ENCODE measurements at places on chromosomes 16 and 17.

DNA sequence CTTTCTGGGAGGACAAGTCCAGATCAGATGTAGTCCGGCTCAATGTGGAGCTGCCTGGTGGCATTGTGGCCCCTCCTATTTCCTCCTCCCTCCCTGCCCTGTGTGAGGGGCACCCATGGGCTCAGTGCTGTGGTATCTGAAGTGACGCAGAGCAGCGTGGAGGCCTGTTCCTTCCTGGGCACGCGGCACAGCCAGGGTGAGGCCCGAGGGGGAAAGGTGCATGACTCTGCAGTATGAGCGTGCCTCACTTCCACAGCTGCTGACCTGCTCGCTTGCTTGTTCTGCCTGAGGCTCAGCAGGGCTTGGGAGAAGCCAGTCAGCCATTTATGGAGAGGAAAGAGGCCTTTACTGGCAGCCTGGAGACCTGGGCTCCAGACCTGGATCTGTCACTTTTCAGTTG, 11.7 kb downstream of the TMEM238L start:
- DNase-seq: no peak

- no peak for DNase-seq
These were observed 38.7 kb upstream of the DHX8 start for GRCh38 chr17:43445009-43445589.

GRCh38 chr17:828761-829160, 46.6 kb downstream of the MRM3 start:
- no peak for DNase-seq

- DNase-seq: no peak
These were observed 124.2 kb upstream of the SMURF2 start for GRCh38 chr17:64786337-64786736.

GRCh38 chr16:46916980-46917379, 32.8 kb downstream of the GPT2 start:
- no peak for DNase-seq

GRCh38 chr16:2449118-2449517, 10.8 kb upstream of the TEDC2 start:
- no peak for DNase-seq

DNA sequence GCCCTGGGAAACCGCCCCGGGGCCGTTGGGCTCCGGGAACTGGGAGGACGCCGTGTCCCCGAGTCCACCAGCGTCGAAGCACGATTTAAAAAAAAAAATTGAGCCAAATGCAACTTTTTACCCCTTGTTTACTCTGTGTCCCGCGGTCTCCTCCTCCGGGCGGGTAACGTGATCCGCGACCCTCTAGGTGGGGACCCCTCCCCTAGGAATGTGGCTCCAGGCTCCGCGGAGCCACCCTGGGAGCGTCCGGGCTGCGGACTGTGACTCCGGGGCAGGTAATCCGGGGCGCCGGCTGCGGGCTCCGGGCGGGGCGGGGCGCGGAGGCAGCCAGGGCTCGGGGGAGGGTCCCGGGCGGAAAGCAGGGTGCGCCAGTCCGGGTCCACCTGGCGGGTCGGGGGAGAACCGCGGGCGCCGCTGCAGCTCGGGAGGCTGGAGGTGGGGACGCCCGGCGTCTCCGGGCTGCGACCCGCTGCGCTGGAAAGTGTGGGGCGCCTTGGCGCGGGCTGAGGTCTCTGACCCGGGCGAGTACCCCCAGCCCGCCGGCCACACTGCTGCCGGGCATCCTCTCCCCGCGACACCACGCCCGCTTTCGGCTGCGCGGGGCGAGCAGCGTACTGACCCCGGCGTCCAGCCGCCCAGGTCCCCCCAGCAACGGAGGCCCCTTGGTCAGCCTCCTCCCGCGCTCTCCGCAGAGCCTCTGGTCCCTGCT, 852 bp upstream of the HELZ start:
- DNase-seq: peak; percentile 46

GRCh38 chr16:57041182-57042156, 50.9 kb upstream of the CPNE2 start:
- peak; percentile 61 for DNase-seq

GRCh38 chr16:74846714-74847113, 72.1 kb upstream of the FA2H start:
- no peak for DNase-seq

DNA sequence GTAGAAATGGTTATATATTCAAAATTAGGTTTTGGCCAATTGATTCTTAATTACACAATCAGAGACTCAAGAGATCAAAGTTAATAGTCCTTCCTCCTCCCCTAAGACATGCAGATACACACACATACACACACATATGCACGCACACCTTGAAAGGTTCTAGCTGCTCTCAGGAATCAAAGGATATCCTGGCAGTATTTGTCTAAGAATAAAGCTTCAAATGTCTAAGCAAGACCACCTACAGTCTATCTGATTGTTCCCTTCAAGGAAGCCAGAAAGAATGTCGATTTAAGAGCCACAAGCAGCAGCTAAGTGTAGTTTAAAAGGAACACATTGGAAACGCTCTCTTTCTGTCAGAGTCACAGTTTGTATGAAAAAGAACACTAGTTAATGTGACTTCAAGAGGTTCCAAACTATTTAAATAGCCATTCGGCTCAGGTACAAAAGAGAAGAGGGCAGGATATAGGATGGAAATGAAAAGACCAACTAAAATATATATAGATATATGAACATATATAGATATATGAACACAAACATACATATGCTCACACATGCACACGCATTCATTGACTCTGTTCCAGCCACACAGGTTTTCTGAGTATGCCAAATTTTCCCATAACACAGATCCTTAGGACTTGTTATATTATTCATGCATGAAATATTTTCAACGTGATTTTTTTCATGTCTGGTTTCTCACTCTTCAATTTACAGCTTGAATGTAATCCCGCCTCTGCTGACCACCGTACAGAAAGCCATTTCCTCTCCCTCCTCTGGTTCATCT, 79.0 kb downstream of the CDH8 start:
- DNase-seq: no peak

DNA sequence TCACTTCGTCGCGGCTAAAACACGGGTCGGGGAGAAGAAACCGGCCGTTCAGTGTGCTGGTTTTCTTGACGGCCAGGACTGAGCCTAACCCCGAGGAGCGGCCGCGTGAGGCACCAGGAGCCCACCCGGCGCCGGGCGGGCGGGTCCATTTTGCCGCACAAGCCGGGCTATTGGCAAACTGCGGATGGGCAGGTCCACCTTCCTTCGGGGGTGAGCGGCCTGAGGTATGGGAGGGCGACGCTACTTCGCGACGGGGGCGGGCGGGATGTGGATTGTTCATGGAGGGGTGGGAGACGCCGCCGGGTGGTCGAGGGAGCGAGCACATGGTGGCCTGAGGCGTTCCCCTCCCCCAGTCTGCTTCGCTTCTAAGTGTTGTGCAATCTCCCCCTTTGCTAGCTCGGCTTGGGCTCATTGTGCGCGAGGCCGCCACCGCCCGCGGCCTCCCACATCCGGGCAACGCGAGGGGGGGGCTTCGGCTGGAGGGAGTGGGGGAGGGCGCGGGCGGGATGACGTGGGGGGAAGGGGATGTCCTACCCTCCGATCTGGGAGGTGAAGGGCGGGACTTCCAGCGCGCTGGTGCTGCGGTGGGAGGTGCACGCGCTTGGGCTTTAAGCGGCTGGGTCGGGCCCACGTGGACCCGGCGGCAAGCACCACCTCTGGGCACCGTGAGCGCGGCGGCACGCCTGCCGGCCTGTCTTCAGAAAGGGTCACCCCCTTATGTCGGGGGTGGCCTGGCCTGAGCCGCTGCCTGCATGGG, 5.9 kb upstream of the CD68 start:
- peak; percentile 92 for DNase-seq

- no peak for DNase-seq
These were observed 72.1 kb downstream of the JPH3 start for GRCh38 chr16:87674419-87674818.

DNA sequence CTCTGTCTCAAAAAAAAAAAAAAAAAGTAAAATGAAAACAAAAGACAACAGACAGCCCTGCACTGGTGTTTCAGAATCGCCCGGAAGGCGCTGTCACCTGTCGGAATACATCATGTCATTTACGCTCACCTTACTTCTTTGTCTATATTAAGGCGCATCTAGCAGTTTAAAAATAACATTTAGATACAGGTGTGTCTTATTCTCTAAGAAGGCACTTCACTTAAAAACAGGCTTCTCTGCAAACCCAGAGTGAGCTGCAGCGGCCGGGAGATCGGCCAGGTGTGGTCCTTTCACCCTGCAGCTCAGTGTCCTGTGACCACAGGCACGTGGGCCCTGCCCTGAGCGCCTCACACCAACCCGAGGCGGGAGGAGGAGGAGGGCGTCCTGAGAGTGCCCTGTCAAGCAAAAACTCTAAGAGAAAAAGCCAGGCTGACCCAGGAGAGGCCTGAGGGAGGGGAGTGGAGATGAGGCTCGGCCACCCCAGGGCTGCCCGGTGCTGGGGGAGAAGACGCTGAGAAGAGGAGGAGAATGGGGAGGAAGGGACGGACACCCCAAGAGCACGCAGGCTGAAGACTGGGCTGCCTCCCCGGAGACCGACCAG, 3.3 kb upstream of the LMF1 start:
- no peak for DNase-seq

DNA sequence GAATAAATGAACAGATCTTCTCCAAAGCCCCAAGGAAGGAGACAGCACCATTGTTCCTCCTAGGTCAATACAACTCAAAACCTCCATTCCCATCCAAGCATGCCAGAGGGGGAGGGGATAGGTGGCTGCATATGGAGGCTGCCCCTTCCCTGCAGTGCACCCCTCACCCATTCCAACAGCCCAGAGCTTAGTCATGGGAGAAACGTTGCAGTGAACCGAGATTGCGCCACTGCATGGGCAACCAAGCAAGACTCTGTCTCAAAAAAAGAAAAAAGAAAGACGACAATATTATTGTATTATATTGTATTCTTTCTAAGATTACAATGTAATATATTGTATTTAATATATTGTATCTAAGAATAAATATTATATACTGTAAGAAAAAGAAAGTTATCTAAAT, 36.4 kb upstream of the CD300E start:
- no peak for DNase-seq

DNA sequence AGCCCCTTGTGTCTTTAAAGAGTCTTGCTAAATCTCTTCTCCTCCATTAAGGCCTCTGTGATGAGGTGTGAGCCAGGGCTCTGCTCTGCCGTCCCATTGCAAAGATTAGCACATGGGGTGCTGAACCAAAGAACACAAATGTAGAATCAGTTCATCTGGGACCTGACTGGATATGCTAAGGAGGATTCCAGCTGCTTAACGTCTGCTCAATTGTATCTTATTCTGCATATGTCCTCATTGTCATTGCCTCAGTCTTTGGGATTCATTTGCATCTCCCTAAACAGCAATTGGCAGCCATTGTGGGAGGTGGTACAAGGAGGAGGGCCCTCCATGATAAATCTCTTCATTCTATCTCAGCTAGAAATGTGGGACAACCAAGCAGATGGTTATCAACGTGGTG, 106.3 kb upstream of the ADAMTS18 start:
- no peak for DNase-seq

- no peak for DNase-seq
These were observed 30.5 kb upstream of the ALDH3A2 start for GRCh38 chr17:19618015-19618414.

GRCh38 chr17:55432358-55433028, 10.9 kb upstream of the MMD start:
- no peak for DNase-seq

DNA sequence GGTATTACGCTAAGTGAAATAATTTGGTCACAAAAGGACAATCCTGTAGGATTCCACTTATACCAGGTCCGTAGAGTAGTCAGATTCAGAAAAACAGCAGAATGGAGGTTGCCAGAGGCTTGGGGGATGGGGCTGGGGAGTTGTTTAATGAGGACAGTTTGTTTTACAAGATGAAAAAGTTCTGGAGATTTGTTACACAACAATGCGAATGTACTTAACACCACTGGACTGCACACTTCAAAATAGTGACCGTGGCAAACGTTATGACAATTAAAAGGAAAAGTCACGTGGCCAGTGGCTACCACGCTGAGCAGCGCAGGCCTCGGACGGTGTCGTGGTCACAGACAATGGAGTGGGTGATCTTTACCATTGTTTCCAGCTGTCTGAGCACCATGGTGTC, 338.1 kb downstream of the SEC14L1 start:
- DNase-seq: no peak

- DNase-seq: no peak
These were observed 19.3 kb upstream of the MNT start for GRCh38 chr17:2420176-2420575.

DNA sequence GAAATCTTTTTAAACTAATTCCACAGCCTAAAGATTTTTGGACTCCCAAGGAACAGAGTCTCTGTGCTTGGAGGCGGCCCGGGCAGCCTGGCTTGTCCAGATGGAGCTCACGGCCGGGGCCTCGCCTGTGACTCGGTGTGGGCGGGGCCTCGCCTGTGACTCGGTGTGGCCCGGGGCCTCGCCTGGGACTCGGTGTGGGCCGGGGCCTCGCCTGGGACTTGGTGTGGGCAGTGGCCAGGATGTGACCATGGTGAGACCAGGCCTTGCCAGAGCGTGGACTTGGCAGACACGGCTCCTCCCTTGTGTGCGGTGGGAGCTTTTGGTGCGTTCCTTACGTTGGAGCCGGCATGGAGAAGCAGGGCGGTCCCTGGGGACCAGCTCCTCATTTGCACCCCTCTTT, 92.3 kb downstream of the METRNL start:
- DNase-seq: no peak

Data from stimulated activated CD4-positive, alpha-beta T cell treated with anti-CD3 and anti-CD28 coated beads, Interleukin-1b, Interleukin-23, amount 100 ng/mL, for 4 hours (primary cell).